ENCODE measurements at places on chromosomes 6 and 20. TPM values are rescaled to one million over a fixed set of nuclear protein-coding genes. Genes with fewer than 3 reads are reported as not detected.

- DNase-seq = no peak
Measured at GRCh38 chr20:34403063-34403827, 40.2 kb downstream of the ITCH start.

DNA sequence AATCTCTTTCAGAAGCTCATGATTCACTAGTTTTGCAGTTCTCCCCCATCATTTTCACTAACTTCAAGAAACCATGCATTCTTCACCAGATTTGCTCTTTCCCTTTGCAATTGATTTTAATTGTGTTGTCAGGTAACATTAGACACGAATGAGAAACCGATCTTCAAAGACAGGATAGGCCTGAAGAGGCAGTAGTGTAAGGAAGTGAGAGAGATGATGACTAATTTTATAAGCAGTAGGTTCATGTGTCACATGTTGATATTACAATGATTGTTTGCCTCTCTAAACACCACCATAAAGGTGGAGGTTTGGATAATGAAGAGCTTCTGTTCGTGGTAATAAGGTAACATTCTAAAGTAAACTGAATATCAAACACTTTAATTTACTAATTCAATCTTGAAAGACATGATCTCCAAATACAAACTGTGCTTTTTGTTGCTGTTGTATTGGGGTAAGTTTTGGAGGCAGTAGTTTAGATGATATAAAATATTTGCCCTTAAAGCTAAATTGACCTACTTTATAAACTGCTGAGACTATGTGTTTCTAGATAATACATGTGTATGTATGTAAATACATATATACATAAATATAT is 207.2 kb downstream of the PHACTR1 start:
- DNase-seq = peak; percentile 17

- DNase-seq = no peak
Measured at GRCh38 chr6:82624251-82624650, 260.6 kb downstream of the TPBG start.

MRPS10 gene
- 123 TPM for total RNA-seq

DNA sequence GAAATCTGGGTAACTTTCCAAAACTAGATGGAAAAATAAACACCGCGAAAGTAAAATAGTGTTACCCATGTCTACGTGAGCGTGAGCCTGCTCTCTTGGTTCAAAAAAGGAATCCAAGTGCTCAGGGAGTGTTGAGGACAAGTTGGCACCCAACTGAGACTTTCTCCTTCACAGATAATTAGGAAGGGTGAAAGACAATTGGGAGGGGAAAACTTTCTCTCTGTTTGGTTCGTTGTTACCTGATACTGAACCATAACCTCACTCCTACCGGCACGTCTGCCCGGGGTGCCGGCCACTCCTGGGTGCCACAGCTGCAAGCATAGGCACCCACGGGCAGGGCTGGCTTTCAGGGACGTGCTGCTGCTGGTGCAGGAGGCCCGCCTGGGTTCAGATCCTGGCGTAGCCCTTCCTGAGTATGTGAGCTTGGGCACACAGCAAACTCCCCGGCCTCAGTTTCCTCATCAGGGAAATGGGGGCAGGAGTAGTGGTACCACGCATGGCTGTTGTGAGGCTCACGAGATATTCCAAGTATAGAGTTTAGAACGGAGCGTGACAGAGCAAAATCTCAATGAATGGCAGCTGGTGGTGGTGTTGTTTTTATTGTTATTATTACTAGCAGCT is 38.2 kb upstream of the PMEPA1 start:
- peak; percentile 30 for DNase-seq

UBE2C gene
- 435 TPM for total RNA-seq

GRCh38 chr20:33291830-33292355 is 8.9 kb downstream of the BPIFB1 start:
- no peak for DNase-seq

Data from M059J (cell line).